ENCODE measurements at places on chromosomes 2 and 18.

DNA sequence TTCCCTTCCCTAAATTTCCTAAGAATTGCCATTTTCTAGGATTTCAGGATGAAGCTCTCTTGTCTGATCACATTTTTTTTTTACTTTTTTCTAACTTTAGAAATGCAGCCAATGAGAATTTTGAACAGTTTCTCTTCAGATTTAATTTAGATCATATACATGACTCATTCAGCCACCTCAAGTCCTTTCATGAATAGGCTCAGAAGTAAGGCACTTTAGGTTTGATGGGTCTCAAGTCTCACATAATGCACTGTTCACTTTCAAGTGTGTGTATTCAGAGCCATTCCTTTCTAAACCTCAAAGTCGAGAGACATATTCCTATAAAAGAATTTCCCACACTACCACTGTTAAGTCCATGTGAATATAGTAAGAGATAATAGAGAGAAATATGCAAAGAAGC is 614.1 kb upstream of the VRK2 start:
- no peak for DNase-seq

GRCh38 chr18:54528942-54529376 is 62.1 kb upstream of the DYNAP start:
- no peak for DNase-seq

- DNase-seq, result no peak
Measured at GRCh38 chr2:20222769-20223406, 2.0 kb downstream of the SDC1 start.

- no peak for DNase-seq
Measured at GRCh38 chr2:119996148-119996547, 16.7 kb upstream of the EPB41L5 start.

GRCh38 chr2:239224199-239224570 is 176.6 kb downstream of the HDAC4 start:
- DNase-seq, result peak; percentile 75

- DNase-seq, result no peak
Measured at GRCh38 chr2:9400268-9401058, 22.9 kb downstream of the ITGB1BP1 start.

DNA sequence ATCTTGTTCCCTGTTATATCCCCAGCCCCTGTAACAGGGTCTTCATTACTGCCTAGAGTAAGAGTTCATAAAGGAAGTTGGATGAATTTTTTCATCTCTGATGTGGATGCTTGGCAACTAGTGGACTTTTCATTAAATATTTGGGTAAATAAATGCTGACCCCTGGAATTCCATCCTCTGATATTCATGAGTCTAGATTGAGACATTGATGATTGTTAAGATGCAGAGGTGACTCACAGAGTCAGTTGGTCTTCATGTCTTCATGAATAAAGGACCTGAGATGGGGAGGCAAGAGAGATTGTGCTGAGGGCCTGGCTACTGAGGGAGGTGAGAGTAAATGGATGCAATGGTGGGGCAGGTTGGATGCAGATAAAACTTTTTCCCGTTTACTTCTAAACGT is 132.7 kb upstream of the NT5C1B start:
- DNase-seq, result no peak

GRCh38 chr18:3791238-3791637 is 341.3 kb downstream of the TGIF1 start:
- peak; percentile 50 for DNase-seq

GRCh38 chr2:178397002-178397605 is 53.9 kb downstream of the PRKRA start:
- peak; percentile 80 for DNase-seq

- DNase-seq, result no peak
Measured at GRCh38 chr2:177282181-177282641, 17.7 kb upstream of the NFE2L2 start.

DNA sequence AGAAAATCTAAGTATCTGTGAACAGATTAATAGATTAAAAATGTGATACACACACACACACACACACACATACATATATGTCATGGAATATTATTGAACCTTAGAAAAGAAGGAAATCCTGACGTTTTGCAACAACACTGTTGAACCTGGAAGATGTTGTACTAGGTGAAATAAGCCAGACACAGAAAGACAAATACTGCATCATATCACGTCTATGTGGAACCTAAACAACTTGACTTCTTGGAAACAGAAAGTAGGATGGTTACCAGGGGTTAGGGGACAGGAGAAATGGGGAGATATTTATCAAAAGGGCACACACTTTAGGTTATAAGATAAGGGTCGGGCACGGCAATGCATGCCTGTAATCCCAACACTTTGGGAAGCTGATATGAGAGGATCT is 698.4 kb upstream of the ID2 start:
- DNase-seq, result no peak

- no peak for DNase-seq
Measured at GRCh38 chr2:64331114-64331645, 122.8 kb upstream of the LGALSL start.

DNA sequence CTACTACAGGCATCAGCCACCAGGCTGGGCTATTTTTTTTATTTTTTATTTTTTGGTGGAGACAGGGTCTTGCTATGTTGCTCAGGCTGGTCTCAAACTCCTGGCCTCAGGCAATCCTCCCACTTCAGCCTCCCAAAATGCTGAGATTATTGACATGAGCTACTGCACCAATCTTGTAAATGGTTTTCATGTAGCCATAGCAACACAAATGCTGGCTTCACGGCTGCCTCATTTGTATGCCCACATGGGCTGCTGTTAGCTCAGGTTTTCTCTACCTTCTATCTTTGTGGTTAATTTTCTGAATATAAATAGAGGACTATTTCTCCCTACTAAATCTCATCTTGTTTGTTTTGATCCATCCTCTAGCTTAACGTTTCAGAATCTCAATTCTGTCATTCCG is 58.2 kb downstream of the PLEKHM3 start:
- DNase-seq, result no peak

Measured in eye (tissue), 1 donor.